ENCODE measurements at places on chromosomes 16 and 17.

DNA sequence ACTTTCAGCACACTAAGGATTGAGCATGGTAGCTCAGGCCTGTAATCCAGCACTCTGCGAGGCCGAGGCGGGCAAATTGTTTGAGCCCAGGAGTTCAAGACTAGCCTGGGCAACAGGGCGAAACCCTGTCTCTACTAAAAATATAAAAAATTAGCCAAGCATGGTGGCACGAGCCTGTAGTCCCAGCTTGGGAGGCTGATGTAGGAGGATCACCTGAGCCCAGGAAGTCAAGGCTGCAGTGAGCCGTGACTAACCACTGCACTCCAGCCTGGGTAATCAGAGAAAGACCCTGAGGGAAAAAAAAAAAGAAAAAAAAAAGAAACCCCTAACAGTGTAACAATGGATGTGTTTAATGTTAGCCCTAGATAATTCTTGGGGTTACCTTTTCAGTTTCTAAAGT lies 24.0 kb downstream of the PARN start:
- DNase-seq: no peak

DNA sequence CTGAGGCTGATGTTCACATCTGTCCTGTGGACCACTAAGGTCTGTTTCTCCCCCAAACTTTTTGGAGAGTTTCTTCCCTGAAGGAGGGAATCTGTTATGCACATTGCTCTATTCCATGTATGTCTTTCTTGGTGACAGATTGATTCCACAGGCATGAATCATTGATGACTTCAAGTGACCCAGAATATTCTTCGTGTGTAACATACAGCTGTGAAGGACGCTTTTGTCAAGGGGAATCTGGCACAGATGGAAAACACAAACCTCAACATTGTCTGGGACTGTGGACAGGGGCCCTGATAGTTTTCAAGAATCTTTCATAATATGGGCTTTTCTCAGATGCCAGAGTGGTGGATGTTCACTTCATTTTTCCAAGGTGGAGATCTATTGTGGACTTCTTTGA lies 223.1 kb upstream of the MAF start:
- no peak for DNase-seq

GRCh38 chr16:35841632-35842031 lies 2382.2 kb downstream of the TP53TG3F start:
- no peak for DNase-seq

- no peak for DNase-seq
Measured at GRCh38 chr17:41421116-41421515, 3.3 kb downstream of the KRT37 start.

DNA sequence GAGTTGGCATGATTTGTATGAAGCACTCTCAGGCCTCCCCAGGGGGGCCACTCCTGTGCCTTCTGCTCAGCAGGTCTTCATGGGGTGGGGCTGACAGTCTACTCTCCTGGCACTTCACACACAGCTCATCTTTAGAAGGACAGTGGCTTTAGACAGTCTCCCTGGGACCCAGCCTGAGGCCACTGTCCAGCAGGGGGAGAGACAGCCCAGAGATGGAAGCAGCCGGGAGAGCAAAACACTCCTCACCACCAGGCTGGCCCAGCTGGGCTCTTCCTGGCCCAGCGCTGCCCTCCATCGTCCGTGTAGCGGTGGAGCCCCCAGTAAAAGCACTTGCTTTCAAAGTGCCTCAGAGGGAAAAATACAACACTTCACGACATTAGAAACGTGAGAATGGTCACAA lies 62.0 kb upstream of the CRHR1 start:
- peak; percentile 55 for DNase-seq

GRCh38 chr16:7420843-7421242 lies 88.2 kb downstream of the RBFOX1 start:
- no peak for DNase-seq

DNA sequence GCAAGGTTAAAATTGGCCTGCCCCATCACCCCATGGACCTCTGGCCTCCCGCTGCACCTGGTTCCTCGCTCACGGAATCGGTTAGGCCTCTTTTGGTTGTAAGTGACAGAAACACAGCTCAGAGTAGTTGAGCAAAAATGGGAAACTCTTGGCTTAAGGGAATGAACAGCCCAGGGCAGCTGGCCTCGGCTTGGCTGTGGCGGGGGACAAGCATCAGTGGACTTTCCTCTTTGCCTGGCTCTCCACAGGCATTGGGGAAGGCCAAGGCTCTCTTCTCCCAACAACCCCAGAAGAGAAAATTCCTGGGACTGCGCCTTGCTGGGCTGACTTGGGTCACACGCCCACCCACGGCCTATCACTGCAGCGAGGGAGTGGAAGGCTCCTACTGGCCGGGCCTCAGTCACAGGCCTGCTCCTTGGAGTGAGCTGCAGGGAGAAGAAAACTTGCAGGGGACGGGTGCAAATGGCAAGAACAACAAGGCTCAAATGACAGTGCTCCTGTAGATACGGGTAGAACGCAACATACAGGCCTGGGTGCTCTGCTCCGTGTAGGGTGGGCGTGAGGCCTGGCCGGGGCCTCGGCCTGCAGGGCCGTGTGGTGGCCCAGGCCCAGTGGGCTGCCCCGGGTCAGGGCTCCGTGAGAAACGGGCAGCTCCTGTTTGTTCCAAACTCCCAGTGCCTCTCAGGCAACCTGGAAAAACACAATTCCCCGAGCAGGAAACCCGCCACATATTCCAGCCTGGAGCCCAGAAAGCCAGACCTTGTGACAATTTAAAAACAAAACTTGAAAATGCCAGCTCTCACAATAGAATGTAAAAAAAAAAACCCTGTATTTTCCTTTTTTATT lies 25.0 kb upstream of the ATP2A3 start:
- DNase-seq: no peak

DNA sequence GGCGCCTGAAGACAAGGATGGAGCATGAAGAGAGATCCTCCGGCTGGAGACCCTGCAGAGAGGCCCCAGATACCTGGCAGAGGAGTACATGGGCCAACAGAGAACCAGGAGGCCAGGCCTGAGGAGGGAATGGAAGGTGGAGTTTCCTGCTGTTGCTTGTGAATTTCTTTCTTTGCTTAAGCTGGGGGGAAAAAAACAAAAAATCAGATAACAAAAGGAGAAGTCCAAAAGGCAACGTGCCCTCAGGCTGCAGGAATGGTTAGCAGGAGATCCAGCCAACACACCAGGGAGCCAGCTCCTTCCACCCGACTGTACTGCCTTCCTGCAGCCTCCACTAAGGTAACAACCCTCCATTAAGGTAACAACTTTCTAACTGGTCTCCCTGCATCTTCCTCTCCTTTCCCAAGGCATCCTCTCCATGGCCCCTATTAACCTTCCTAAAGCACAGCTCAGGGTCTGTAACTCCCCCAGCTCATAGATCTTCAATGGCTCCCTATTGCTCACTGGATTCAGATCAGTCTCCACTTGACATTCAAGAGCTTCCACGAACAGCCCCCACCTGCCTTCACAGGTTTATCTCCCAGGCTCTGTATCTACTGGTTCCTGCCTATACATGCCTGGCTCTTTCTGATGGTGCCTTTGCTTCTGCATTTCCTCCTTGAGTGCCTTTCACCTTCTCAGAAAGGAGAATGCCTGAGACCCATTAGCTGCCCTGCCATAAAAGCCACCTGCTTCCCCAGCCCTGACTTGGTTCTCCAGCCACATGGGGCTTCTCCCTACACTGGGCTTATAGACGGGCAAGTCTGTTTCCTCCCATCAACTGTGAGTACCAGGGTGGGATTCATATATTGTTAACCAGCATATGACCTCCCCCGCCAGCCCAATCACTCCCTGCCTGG lies 725 bp upstream of the ARL5C start:
- DNase-seq: no peak

DNA sequence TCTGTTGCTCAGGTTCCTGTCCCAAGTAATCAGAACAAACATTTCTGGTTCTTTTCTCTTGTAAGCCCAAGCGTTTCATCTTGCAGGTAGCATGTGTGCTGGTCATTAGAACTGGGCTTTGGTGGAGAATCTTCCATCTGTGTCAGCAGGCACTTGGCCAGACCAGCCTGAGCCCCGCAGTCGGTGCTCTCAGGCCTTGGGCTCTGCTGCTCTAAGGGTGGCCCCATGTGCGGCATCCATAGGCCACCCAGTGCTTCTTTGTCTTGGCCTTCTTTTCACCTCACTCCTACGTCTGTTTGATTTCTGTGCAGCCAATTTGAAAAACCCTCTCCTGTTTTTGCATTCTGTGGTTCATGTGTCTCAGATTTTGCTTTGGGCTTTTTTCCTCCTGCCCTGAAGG lies 51.6 kb downstream of the PLD6 start:
- no peak for DNase-seq

- DNase-seq: no peak
Measured at GRCh38 chr17:79952265-79952877, 83.3 kb downstream of the TBC1D16 start.

- DNase-seq: no peak
Measured at GRCh38 chr17:49966767-49967166, 2.2 kb upstream of the DLX4 start.

DNA sequence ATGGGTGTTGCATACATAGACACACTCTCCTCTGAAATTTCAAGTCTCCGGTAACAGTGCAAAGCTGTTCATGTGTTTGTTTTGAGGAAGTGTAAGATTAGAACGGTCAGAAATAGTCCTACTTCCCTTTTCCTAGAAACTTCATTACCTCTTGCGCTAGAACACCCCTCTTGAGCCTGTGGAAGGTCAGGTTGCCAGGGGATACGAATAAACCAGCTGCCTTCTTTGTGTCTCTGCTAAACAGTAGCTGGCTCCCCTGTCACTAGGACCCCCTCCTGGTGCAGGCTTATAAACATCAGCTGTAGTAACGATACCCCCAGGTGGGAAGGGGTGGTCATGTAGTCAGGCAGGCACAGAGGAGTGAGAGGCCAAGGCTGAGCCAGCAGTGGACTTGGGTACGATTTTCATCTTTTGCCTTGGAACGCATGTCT lies 113.4 kb upstream of the RCVRN start:
- no peak for DNase-seq

GRCh38 chr16:74219706-74220105 lies 76.9 kb upstream of the PSMD7 start:
- DNase-seq: no peak

DNA sequence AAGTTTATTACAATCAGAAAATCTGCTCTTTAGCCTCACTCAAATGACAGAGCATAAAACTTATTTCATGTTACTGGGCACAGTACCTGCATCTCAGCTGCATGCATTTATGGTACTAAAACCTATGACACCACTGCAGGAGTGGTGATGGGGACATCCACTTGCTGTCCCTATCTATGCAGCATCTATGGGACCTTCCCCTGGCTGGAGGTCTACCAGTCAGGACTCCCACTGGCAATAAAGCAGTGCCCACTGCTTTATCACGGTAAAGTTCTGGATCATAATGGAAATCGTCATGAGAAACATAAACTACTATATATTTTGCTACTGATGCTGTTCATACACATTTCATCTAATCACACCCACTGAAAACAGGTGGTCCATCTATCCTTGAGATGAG lies 26.2 kb downstream of the NSMCE1 start:
- no peak for DNase-seq

DNA sequence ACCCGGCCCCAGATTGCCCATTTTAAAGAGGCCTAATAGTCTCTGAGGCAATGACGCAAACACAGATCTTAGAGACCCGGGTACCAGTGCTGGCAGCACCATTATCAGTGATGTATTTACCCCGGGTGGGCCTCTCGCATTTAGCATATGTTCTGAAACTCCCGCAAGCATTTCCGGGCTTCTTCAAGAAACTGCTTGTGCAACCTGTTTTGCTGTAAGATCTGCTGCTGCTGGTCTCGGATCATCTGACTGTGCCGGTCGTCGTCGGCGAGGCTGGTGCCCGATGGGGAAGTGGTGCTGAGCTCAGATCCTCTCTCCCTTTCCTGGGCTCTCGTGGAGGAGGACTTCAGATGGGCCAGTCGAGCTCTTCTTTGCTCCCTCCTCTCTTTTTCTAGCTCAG lies 12.5 kb downstream of the CEP295NL start:
- peak; percentile 27 for DNase-seq

GRCh38 chr17:50129353-50129727 lies 620 bp downstream of the SAMD14 start:
- DNase-seq: no peak

GRCh38 chr17:41402161-41402560 lies 4.8 kb upstream of the KRT31 start:
- DNase-seq: no peak

DNA sequence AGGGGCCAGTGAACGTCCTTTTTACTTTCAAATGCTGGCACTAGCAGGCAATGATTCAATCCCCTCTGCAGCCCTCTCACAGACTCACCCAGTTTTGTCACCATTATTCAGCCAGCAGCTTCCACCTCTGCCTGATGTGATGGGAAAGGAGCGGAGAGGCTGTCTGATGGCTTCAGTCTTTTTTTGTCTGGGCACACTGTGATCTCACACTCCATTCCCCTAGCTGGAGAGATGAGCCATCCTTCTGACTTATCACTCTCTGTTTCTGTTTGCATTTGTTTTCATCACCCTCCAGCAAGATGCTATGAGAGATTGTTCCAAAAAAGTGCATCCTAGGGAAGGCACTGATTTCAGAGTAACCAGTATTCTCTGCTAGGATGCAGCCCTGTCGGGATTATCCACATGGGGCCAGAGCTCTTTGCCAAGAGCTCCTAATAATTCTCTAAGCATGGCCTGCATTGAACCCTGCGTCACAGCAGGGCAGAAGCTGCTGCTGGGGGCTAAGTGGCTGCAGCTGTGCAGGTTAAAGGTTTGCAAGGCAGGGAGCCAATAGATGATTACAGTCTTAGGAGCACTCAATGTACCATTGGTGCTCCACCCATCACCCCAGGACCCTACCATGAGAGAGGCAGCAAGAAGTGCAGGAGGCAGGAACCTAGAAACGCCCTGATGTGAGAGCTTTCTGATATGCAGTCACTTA lies 236.1 kb upstream of the C16orf82 start:
- no peak for DNase-seq

DNA sequence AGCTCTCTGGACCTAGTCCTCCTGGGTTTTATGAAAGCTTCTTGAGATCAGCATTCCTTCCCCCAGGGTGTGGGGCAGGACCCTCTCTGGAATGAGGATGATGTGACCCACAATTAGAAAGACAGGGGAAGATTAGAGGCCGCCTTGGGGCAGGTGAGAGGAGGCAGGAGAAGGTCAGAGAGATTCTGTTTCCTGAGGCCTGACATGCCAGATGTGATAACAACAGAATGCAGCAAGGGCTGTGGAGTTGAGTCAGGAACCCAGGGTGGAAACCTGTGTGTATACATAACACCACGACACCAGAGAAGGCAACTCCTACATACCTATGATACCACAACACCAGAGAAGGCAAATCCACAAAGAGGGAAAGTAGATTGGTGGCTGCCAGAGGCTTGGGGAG lies 5.4 kb upstream of the SLC5A10 start:
- DNase-seq: no peak

GRCh38 chr16:81035975-81036750 lies 521 bp downstream of the ATMIN start:
- DNase-seq: peak; percentile 32

GRCh38 chr17:35742896-35743477 lies 10.1 kb downstream of the GAS2L2 start:
- no peak for DNase-seq

- DNase-seq: no peak
Measured at GRCh38 chr17:8753976-8754440, 4.3 kb downstream of the SPDYE4 start.

GRCh38 chr16:79595231-79595641 lies 5.3 kb downstream of the MAF start:
- no peak for DNase-seq

GRCh38 chr17:18368946-18369345 lies 5.6 kb upstream of the SHMT1 start:
- DNase-seq: no peak

- no peak for DNase-seq
Measured at GRCh38 chr16:27029525-27029924, 37.2 kb upstream of the C16orf82 start.

GRCh38 chr16:19380328-19380727 lies 37.4 kb upstream of the TMC5 start:
- no peak for DNase-seq

- DNase-seq: no peak
Measured at GRCh38 chr17:13429201-13429600, 172.5 kb downstream of the HS3ST3A1 start.

Data from head of caudate nucleus (tissue), 42 donors.